Suprapubic skin (tissue), 4 donors: ENCODE measurements at places on chromosomes 6 and 20.

DNA sequence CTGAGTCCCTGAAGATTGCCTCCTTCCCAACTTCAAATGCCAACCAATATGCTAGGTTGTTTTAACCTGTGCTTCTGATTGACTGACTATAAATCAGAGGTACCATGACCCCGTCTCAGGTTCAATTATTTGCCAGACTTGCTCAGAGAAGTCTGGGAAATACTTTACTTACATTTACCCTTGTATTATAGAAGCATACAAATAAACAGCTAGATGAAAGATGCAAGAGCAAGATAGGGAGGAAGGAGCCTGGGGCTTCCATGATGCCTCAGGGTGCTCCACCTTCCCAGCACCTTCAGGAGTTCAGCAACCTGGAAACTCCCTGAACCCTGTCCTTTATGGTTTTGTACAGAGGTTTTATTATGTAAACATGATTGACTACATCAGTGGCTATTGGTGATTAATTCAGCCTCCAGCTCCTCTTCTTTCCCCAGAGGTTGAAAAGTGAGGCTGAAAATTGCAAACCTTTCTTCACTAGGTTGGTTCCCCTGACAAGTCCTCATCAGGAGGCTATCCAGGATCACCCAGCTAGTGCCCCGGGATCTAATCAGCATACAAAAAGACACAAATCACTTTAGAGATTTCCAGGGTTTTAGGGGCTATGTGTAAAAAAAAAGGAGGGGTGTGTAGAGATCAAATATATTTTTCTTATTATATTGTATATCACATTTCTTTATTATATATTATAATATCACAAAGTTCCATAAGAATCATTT, 547.7 kb downstream of the EPM2A start:
- no peak overlapping the region for H3K27ac ChIP-seq
- H3K4me3 ChIP-seq = no peak overlapping the region
- no peaks in the 10 kb centered on the region for H3K27me3 ChIP-seq
- H3K4me1 ChIP-seq = no peaks in the 10 kb centered on the region

GRCh38 chr6:127119102-127120022, 891 bp downstream of the RSPO3 start:
- peaks cover 57% of the 10 kb centered on the region for H3K27me3 ChIP-seq
- H3K36me3 ChIP-seq = no peaks in the 10 kb centered on the region
- peak overlapping the region; percentile 46 for H3K27ac ChIP-seq
- H3K4me3 ChIP-seq = peak overlapping the region; percentile 62
- peaks cover 33% of the 10 kb centered on the region for H3K4me1 ChIP-seq

GRCh38 chr6:152298848-152299735, 338.1 kb downstream of the SYNE1 start:
- H3K27me3 ChIP-seq = no peaks in the 10 kb centered on the region
- no peak overlapping the region for H3K27ac ChIP-seq
- H3K4me3 ChIP-seq = no peak overlapping the region
- H3K36me3 ChIP-seq = no peaks in the 10 kb centered on the region
- DNase-seq = no peak
- H3K4me1 ChIP-seq = peaks cover 14% of the 10 kb centered on the region

- H3K36me3 ChIP-seq = peaks cover 70% of the 10 kb centered on the region
- H3K4me3 ChIP-seq = no peak overlapping the region
- no peak overlapping the region for H3K27ac ChIP-seq
- no peaks in the 10 kb centered on the region for H3K4me1 ChIP-seq
Measured at GRCh38 chr6:89736893-89737292, 82.7 kb downstream of the MDN1 start.

DNA sequence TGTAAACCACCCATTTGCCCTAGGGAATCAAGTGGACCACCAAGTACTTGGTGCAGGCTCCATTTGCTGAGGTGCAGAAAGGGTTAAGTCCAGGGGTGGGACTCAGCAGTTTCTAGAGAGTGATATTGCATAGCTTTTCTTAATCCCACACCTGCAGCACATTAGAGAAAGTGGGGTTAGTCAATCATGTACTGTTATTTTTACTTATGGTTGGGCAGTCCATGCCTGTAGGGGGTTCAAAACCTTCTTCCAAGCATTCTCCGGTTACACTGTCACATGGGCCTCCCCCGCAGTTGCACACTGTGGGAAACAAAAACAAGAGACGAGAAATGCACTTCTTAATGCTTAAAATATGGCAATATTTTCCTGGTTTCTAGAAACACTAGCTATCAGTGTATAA, 65.5 kb downstream of the LAMA4 start:
- peaks cover 4% of the 10 kb centered on the region for H3K4me1 ChIP-seq
- no peaks in the 10 kb centered on the region for H3K27me3 ChIP-seq
- DNase-seq = no peak
- no peak overlapping the region for H3K27ac ChIP-seq
- H3K4me3 ChIP-seq = no peak overlapping the region
- H3K36me3 ChIP-seq = peaks cover 6% of the 10 kb centered on the region

DNA sequence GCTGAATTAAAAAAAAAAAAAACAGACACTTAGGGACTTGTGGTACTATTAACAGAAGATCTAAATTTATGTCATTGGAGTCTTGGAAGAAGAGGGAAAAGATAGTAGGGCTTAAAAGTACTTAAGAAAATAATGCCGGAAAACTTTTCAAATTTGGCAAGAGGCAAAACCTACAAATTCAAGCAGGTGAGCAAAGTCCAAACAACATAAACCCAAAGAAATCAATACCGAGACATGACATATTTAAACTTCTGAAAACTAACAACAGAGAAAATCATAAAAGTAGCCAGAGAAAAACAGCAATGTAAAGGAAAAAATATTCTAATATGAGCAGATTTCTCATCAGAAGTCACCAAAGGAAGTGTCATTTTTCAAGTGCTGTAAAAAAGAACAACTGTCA, 44.4 kb downstream of the EPM2A start:
- no peaks in the 10 kb centered on the region for H3K27me3 ChIP-seq
- no peak for DNase-seq
- no peak overlapping the region for H3K4me3 ChIP-seq
- no peaks in the 10 kb centered on the region for H3K4me1 ChIP-seq
- no peaks in the 10 kb centered on the region for H3K36me3 ChIP-seq
- H3K27ac ChIP-seq = no peak overlapping the region

DNA sequence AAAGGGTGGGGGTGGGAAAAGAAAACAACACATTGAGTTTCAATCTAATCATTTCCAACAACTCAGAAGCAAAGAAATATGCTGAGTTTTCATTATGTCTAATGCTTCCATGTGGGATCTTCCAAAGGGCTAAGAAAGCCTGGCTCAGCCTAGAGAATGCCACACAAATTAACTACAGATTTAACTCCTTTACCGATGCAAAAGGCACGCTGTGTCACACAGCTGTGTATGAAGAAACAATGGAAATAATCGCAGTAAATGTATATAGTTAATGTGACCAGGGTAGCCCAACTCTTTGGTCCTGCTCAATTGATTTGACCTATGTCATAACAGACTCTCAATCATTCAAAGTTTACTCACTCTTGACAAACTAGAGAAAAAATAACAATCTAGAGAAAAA, 17.8 kb downstream of the B4GALT5 start:
- no peak overlapping the region for H3K27ac ChIP-seq
- no peaks in the 10 kb centered on the region for H3K27me3 ChIP-seq
- peaks cover 40% of the 10 kb centered on the region for H3K4me1 ChIP-seq
- no peaks in the 10 kb centered on the region for H3K36me3 ChIP-seq
- no peak for DNase-seq
- H3K4me3 ChIP-seq = no peak overlapping the region

GRCh38 chr20:63502671-63503172, 3.8 kb upstream of the EEF1A2 start:
- H3K4me3 ChIP-seq = no peak overlapping the region
- H3K36me3 ChIP-seq = no peaks in the 10 kb centered on the region
- H3K4me1 ChIP-seq = peaks cover 22% of the 10 kb centered on the region
- DNase-seq = no peak

GRCh38 chr6:106520711-106521401, 108.4 kb downstream of the RTN4IP1 start:
- H3K36me3 ChIP-seq = no peaks in the 10 kb centered on the region
- H3K4me1 ChIP-seq = peaks cover 67% of the 10 kb centered on the region
- no peak for DNase-seq
- H3K27me3 ChIP-seq = no peaks in the 10 kb centered on the region
- H3K4me3 ChIP-seq = no peak overlapping the region

- peak overlapping the region; percentile 94 for H3K27ac ChIP-seq
- peaks cover 4% of the 10 kb centered on the region for H3K36me3 ChIP-seq
- no peak for DNase-seq
- H3K4me3 ChIP-seq = peak overlapping the region; percentile 92
- no peaks in the 10 kb centered on the region for H3K27me3 ChIP-seq
Measured at GRCh38 chr6:139371421-139372203, 2.8 kb downstream of the CITED2 start.

GRCh38 chr20:53510262-53510661, 83.4 kb downstream of the ZNF217 start:
- H3K4me1 ChIP-seq = no peaks in the 10 kb centered on the region
- no peak overlapping the region for H3K27ac ChIP-seq
- H3K27me3 ChIP-seq = no peaks in the 10 kb centered on the region
- DNase-seq = no peak

DNA sequence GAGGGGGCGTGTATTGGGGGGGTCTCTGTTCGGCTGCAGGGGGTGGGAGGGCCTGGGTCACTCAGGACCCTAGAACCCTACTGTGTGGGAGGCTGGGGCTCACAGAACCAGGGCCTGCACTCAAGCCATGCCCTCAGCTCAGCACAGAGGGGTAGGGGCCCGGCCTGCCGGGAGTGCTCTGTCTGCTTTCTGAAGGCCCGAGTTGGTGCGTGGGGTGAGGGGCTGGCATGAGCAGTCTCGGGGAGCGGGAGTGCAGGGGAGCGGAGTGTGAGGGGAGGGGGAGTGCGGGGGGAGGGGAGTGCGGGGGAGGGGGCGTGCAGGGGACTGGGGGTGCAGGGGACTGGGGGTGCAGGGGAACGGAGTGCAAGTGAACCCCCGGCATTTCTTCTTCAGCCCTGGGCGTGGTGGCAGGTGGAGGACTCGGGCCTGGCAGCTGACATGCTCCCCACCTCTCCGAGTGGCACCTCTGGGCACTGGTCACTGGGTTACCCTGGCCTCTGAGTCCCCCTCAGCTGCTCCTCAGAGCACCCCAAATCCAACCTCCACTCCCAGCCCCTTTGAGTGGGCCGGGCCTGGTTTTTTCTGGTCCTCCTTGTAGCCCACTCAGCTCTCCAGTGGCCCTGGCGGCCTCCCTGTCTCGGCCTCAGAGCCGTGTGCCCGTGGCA, 1.0 kb downstream of the COL20A1 start:
- H3K36me3 ChIP-seq = peaks cover 3% of the 10 kb centered on the region
- no peak overlapping the region for H3K4me3 ChIP-seq
- peaks cover 69% of the 10 kb centered on the region for H3K27me3 ChIP-seq
- H3K27ac ChIP-seq = no peak overlapping the region
- peaks cover 7% of the 10 kb centered on the region for H3K4me1 ChIP-seq

GRCh38 chr6:129186988-129187387, 304.1 kb downstream of the LAMA2 start:
- no peak overlapping the region for H3K4me3 ChIP-seq
- DNase-seq = no peak
- no peak overlapping the region for H3K27ac ChIP-seq

DNA sequence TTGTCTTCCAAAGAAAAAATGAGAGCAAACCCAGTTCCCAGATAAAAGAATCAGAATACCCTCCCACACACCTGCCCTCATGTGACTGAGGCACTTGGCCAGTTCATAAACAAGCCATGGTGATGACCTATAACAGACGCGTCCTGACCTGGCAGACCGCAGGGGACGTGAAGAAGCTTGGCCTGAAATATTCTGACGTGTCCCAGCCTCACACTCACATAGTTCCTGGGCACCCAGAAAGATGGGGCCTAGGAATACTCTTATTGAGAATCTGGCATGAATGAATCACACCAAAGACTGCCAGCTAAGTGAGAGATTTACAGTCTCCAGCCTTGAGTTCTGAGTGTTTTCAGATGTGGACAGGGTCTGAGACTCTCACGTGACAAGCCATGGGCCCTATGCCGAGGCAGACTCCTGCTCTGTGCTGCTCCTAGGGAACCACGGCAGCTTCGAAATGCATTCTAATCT, 17.2 kb upstream of the MAP3K4 start:
- H3K4me3 ChIP-seq = no peak overlapping the region
- peak overlapping the region; percentile 85 for H3K27ac ChIP-seq
- no peaks in the 10 kb centered on the region for H3K27me3 ChIP-seq
- H3K4me1 ChIP-seq = peaks cover 38% of the 10 kb centered on the region

- no peak for DNase-seq
- H3K4me1 ChIP-seq = peaks cover 54% of the 10 kb centered on the region
- no peak overlapping the region for H3K4me3 ChIP-seq
Measured at GRCh38 chr6:142821860-142822259, 123.1 kb downstream of the HIVEP2 start.

GRCh38 chr20:13821876-13822275, 37.0 kb downstream of the NDUFAF5 start:
- H3K27ac ChIP-seq = no peak overlapping the region
- DNase-seq = no peak
- peaks cover 18% of the 10 kb centered on the region for H3K36me3 ChIP-seq
- H3K27me3 ChIP-seq = no peaks in the 10 kb centered on the region

- no peak overlapping the region for H3K27ac ChIP-seq
- peaks cover 28% of the 10 kb centered on the region for H3K4me1 ChIP-seq
- no peaks in the 10 kb centered on the region for H3K27me3 ChIP-seq
- no peaks in the 10 kb centered on the region for H3K36me3 ChIP-seq
- H3K4me3 ChIP-seq = no peak overlapping the region
Measured at GRCh38 chr20:3935295-3935955, 46.2 kb downstream of the PANK2 start.

DNA sequence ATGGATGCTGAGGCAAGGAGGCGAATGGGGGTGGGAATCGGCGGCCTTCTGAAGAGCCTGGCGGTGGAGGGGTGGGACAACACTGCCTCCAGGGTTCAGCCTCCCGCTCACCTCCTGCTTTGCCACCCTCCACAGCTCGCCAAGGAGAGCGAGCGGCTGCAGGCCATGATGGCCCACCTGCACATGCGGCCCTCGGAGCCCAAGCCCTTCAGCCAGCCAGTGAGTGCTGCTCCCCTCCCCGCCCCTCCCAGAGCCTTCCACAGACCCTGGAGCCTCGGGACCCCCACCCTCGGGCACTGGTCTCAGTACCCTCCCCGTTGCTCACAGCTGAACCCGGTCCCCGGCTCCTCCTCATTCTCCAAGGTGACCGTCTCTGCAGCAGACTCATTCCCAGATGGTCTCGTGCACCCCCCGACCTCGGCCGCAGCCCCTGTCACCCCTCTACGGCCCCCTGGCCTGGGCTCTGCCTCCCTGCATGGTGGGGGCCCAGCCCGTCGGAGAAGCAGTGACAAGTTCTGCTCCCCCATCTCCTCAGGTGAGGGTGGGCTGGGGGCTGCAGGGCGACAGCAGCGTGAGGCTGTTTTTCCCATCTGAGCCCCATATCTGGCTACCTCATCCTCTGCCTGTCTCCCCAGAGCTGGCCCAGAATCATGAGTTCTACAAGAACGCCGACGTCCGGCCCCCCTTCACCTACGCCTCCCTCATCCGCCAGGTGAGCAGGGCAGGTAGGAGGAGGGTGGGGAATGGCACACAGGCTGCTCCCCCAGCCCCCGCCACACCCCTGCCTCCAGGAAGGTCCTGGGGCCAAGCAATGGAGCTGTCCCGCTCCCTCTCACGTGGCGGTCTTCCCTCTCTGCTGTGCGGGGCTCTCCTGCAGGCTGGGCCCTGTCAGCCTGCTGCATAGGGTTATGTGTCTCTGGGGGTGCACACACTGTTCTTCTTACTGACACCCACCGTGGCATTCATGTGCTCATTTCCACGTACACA, 43.7 kb downstream of the FOXP4 start:
- H3K4me3 ChIP-seq = no peak overlapping the region
- peaks cover 54% of the 10 kb centered on the region for H3K36me3 ChIP-seq
- H3K4me1 ChIP-seq = peaks cover 1% of the 10 kb centered on the region
- H3K27ac ChIP-seq = no peak overlapping the region
- H3K27me3 ChIP-seq = no peaks in the 10 kb centered on the region
- DNase-seq = no peak
